ENCODE measurements at places on chromosomes 4 and X.

- no peak for DNase-seq
Measured at GRCh38 chr4:27149541-27150212, 289.0 kb downstream of the STIM2 start.

GRCh38 chr4:110025056-110025455, 112.4 kb downstream of the EGF start:
- DNase-seq: no peak

- DNase-seq: no peak
Measured at GRCh38 chr4:100190643-100191600, 654 bp upstream of the DDIT4L start.

DNA sequence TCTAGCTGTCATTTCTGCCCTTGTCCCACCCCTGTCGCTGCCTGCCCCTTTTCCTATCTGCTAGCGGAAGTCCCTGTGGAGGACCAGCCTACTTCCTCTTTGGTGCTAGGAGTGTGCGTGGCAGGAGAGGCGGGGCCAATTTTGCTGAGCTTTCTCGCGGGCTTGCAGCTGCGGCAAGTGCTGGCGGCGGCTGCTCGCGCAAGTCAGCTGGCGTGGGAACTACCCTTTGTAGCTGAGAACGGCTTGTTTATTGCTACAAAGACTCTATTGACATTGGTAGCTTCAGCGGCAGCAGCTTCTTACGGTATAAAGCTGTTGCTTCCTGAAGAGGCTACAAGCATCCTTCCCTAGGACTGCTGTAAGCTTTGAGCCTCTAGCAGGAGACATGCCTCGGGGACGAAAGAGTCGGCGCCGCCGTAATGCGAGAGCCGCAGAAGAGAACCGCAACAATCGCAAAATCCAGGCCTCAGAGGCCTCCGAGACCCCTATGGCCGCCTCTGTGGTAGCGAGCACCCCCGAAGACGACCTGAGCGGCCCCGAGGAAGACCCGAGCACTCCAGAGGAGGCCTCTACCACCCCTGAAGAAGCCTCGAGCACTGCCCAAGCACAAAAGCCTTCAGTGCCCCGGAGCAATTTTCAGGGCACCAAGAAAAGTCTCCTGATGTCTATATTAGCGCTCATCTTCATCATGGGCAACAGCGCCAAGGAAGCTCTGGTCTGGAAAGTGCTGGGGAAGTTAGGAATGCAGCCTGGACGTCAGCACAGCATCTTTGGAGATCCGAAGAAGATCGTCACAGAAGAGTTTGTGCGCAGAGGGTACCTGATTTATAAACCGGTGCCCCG, at the start of gene MAGEH1:
TSS of gene MAGEH1 (plus strand) at position 138 of the 843 bp plus-strand sequence. CDS start at position 386, 248 bp downstream.
- peak; percentile 52 for DNase-seq

GRCh38 chr4:67355806-67356205, 189.5 kb downstream of the CENPC start:
- no peak for DNase-seq

DNA sequence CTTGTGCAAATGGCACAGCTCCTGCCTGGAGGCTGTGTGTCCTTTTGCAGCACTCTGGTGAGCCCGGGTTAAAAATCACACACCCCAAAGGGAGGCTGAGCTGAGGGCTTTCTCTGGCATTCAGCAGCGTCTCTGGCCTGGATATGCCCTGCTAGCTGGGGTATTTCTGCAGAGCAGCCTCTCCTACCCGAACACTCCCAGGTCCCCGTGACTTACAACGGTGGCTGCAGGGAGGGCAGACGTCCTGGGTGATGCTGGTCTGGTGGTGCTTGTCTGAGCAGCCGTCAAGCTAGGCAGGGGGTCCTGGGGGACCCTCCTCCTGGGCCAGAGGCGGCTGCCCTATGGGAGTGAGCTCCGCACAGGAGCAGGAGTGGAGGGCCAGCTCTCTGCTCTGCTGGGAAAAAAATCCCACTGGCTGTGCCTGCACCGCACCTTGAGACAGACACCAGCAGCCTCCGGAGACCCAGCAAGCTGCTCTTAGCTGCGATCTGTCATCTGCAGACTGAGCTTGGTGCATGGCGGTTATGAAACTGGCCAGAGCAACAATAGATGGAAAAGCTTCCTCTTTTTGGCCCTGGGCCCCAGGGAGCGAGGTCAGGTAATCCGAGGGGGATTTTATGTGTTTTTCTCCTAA, 41.3 kb upstream of the ASMTL start:
- DNase-seq: no peak

Measured in stimulated activated CD8-positive, alpha-beta memory T cell treated with anti-CD3 and anti-CD28 coated beads, Interleukin-2, amount 100 ng/mL, for 48 hours (primary cell).